ELR (cell line): ENCODE measurements at places on chromosomes 1 and 21.

GRCh38 chr1:175033953-175034352 is 10.7 kb upstream of the MRPS14 start:
- DNase-seq, result no peak

- no peak for DNase-seq
Measured at GRCh38 chr1:75083223-75083622, 51.0 kb upstream of the LHX8 start.

- peak; percentile 25 for DNase-seq
Measured at GRCh38 chr1:147478521-147478920, 62.8 kb upstream of the BCL9 start.

- no peak for DNase-seq
Measured at GRCh38 chr1:45612941-45613579, 10.8 kb downstream of the CCDC17 start.

- no peak for DNase-seq
Measured at GRCh38 chr1:226603858-226604559, 55.4 kb downstream of the STUM start.

GRCh38 chr1:178643831-178644230 is 81.2 kb upstream of the RALGPS2 start:
- no peak for DNase-seq

DNA sequence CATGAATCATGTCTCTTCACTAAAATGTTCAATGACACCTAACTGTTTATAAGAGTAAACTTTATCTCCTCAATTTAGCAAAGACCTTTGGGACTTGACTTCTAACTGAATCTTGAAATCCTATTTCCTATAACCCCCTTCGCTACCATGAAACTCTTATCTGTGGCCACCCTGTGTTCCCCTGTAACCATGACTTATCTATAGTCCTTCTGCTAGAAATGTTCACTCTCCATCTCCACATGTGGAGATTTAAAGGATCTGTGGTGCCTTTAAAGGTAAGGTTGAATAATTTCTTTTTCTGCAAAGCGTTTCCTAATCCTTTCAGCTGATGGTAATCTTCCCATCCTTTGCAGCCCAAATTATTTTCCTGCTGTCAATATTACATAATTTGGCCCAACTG is 436.3 kb upstream of the RUNX1 start:
- DNase-seq, result no peak

DNA sequence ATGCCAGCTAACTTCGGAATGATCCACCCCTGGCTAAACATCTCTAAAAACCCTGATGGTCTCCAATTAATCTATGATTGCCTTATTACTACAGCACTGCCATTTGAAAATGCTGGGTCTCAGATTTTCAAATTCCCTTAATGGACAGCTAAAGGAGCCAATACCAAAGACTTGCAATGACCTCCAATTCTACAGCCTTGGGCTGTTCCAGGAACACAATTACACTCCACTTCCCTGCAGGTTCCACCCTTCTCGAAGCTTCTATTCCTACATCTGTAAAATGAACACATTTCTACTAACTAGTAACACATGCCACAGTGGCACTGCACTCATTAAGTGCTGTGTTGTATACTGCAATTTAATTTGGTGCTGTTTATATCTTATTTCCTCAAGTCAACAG is 85.7 kb upstream of the AK4 start:
- DNase-seq, result no peak

DNA sequence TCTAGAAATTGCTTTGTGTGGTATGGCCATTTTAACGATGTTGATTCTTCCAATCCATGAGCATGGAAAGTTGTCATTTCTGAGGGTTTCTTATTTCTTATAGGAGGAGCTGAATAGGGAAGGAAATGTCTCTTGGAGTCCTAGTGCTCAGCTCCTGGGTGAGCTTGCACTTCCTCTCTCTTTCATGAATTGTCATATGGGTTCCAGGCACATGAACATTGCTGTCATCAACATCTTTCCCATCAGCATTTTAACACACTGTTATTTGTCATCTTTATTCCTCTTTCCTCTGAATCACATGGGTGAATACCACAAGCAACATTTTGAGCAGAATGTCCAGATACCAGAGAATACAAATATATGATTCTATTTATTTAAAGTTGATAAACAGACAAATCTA is 23.4 kb downstream of the SLAMF6 start:
- DNase-seq, result no peak

DNA sequence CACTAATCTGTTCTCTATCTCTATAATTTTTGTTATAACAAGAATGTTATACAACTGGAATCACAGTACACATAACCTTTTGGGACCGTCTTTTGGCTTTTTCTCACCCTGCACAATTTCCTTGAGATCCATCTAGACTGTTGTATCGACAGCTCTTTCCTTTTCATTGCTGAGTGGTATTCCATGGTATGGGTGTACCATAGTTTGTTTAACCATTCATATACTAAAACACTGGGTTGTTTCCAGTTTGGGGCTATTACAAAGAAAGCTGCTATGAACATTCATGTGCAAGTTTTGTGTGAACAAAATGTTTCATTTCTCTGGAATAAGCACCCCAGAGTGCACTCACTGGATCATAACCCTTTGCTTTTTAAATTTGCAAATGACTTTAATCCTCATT is 15.4 kb upstream of the HCRTR1 start:
- no peak for DNase-seq

- no peak for DNase-seq
Measured at GRCh38 chr21:42556960-42557359, 43.3 kb downstream of the SLC37A1 start.
